MM.1S (cell line): ENCODE measurements at places on chromosomes 11 and 22.

GRCh38 chr11:1654388-1655167 is 25.0 kb downstream of the KRTAP5-5 start:
- DNase-seq, result no peak

- DNase-seq, result no peak
Measured at GRCh38 chr11:132022733-132023478, 652.5 kb downstream of the NTM start.

DNA sequence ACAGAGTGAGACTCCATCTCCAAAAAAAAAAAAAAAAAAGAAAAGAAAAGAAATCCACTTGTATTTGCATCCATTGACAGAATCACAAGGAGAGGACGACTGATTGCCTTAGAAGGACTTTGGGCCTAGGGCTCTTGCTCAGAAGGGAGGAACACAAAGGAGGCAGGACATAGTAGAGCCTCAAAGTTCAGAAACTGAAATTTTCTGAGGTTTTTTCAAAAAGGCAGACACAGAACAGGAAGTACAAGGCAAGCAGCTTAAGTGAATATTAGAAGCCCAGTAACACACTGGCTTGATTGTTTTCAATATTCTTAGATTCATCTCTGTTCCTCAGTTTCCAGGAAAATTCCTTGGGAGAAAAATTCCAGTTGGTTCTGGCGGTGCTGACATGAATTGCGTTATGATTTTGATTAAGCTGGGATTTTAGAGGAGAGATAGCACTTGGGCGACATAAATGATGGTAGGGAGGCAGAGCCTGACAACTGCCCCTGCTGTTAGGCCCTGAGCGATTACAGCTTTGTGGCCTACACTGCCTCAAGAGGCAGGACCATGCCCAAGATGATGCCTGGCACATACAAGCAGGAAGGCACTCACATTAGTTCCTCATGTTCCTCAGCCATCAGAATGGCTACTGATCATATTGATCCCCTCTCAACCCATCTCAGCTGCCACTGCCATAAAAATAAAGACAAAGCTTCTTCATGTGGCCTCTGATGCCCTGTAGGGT is 15.3 kb downstream of the CLPB start:
- DNase-seq, result peak; percentile 73

DNA sequence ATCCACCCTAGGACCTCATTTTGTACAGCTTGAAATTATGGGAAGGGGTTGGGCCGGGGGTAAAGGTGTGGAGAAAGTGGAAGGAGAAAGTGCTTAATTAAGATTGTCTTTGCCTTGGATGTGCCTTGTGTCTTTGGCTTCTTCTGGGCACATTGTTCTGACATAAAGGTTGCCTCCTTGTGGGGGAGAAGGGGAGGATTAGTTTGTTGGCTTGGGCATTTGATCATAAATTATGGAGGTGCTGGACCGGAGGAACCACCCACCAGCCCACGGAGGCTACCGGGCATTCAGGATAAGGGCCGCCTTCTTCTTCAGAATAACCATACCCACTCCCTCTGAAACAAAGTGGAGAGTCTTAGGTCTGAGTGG is 1.3 kb downstream of the PAFAH1B2 start:
- DNase-seq, result peak; percentile 20

DNA sequence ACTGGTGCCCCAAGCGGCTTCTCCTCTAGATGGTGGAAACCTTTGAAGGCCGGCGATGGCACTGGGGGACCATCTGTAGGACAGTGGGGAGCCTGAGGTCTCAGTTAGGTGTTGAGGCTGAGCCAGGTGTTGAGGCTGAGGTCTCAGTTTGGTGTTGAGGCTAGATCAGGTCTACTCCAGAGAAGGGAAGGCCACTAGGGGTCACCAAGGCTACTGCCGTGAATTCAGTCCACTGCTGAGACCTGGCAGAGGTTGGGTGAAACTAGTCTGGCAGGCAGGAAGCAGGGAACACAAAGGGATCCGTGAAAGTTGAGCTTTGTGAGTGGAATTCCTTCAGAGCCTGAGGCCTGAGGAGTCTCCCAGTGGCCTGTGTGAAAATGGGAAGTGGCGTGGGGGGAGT is 123.8 kb upstream of the FGF3 start:
- DNase-seq, result no peak
